Mammary epithelial cell (primary cell): ENCODE measurements at places on chromosomes 1 and 21. TPM values are rescaled to one million over a fixed set of nuclear protein-coding genes. Genes with fewer than 3 reads are reported as not detected.

Gene FLG
- 0.24 and 0.38 TPM in 2 replicates for total RNA-seq

Gene CASQ1
- not detected in 2 replicates for total RNA-seq

Gene CSMD2
- total RNA-seq = under 0.01 TPM

Gene LCK
- total RNA-seq = 0.42 TPM in 1 of 2 replicates, not detected in the other

Gene GBP7
- total RNA-seq = not detected in 2 replicates

Gene DMBX1
- not detected in 2 replicates for total RNA-seq

Gene DYNLT5
- not detected in 2 replicates for total RNA-seq

Gene AMPD1
- not detected for total RNA-seq

Gene LRRC41
- 76.7 and 82.5 TPM in 2 replicates for total RNA-seq

Gene FYB2
- total RNA-seq = not detected in 2 replicates

- DNase-seq = no peak
Observed at GRCh38 chr1:203682473-203683383, 56.1 kb downstream of the ATP2B4 start.

- peak; percentile 54 for DNase-seq
Observed at GRCh38 chr1:172287208-172287607, 133.3 kb upstream of the C1orf105 start.

GRCh38 chr1:160144921-160145320, 6.5 kb upstream of the ATP1A4 start:
- DNase-seq = no peak

DNA sequence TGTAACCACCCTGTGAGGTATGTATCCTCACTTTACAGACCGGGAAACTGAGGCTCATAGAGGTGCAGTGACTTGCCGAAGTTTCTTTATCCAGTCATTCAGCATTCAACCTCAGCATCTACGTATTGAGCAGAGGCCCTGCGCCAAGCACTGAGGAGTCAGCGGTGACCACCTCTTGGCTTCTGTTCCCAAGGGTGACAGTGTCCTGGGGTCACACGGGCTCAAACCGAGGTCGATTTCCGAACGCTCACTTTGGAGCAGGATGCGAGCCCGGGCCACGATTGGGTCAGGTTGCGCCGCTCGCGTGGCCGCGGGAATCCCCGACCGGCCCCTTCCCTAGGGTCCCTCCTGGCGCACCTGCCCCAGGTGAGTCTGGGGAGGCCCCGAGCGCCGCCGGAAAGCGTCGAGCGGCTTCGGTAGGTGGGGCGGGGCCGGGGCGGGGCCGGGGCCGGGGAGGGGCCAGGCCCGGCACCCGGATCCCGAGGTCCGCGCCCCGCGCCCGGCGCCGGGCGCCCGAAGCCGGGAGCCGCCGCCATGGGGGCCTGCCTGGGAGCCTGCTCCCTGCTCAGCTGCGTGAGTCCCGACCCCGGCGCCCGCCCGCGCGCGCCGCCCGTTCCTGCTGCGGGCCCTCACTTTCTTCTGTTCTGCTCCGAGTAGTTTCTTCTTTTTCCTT, at the start of gene SERINC2:
Gene SERINC2 (plus strand): TSS at position 482 of the 673 bp plus-strand sequence. CDS start 53 bp downstream, at position 535.
- peak; percentile 61 for DNase-seq

- DNase-seq = no peak
Observed at GRCh38 chr1:235205687-235206086, 44.6 kb upstream of the RBM34 start.

DNA sequence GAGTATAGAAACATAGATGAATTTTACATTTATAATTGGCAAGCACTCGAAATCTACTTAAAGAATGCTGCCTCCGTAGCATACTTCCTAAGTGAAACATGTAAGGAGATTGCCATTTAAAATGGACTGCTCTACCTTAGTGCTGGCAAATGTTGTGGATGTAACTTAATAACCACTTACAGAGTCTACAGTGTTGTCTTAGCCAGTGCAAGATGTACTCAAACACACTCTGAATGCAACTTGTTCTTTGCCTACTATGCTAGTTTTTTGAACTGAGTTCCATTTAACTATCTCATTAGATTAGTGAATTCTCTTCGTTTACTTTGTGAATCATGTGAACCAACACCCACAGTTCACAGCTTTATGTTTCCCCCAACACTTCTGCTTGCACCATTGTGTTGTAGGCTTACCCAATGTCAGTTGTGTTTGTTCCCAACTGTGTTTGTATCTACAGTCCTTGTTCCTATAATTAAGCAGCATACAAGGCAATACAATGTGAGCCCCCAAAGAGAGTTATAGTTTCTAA, 345.5 kb upstream of the LYPLAL1 start:
- no peak for DNase-seq

DNA sequence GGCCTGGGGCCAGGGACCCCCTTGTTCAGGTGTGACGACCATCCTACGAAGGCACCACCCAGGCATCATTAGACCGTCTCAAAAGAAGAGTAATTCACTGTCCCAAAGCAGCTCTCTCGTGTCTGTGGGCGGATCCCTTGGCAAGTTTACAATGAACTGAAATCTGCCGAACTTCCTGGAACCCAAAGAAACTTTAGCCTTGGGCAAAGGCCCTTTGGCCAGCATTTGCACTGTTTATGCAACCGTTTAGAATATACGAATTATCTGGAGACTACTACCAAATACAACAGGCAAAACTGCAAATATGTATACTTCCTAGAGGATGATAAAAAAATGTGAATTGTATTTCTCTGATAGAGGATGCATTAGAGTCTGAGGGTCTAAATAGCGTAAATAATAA, 1.4 kb upstream of the SOD1 start:
- DNase-seq = no peak

- peak; percentile 19 for DNase-seq
Observed at GRCh38 chr1:41842993-41843755, 75.5 kb downstream of the HIVEP3 start.

DNA sequence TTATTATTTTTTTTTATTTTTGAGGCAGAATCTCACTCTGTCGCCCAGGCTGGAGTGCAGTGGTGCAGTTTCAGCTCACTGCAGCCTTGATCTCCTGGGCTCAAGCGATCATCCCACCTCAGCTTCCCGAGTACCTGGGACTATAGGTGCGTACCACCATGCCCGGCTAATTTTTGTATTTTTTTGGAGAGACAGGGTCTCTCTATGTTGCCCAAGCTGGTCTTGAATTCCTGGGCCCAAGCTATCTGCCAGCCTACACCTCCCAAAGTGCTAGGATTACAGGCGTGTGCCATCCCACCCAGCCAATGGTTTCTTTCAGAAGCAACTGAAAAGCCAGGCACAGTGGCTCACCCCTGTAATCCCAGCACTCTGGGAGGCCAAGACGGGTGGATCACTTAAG, 2.3 kb downstream of the KRTCAP2 start:
- DNase-seq = no peak

DNA sequence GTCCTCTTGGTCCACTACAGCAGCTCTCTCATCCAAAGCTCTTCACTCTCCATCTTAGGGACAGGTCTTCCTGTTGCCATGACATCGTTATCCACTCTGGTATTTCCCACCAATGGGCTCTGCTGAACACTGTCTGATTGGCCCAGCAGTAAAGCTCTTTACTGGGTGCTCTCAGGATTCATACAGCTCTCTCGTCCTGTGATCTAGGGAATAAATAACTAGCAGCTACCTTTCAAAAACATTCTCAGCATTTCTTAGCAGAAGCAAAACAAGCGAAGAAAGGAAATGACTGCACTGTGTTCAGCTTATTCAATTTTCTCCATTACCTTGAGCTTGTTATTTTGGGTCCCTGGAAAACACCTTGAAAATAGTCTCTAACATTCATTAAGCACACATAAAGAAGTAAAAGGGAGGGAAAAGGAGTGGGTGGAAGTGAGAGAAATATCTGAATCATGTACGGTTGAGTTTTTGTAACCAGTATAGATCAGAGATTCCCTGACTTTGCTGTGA, 163.4 kb upstream of the SGIP1 start:
- DNase-seq = no peak

DNA sequence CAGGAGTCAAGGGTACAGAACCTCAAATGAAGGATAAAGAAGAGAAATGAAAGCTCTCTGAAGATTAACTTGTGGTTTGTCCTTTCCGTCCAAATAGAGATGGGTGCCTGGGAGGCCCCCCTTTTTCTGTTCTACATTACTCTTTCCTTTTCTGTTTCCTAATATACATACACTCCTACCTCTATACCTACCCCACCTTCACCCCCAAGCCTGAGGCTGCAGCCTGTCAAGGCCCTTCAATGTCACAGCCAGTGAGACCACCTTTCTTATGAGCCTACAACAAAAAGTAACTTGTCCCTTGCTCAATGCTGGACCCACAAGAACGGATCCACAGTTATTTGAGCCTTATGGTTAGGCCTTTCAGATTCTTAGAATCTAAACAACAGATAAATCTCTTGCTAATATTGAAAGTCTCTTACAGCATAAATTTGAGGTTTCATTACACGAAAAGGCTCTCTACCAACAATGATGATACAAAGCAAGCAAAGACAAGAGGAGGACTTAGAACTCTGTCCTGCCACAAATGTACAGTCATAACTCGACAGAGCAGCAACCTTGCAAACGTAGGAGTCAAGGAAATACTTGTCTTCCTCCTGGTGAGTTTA, 4.1 kb upstream of the TRAF3IP3 start:
- DNase-seq = no peak

DNA sequence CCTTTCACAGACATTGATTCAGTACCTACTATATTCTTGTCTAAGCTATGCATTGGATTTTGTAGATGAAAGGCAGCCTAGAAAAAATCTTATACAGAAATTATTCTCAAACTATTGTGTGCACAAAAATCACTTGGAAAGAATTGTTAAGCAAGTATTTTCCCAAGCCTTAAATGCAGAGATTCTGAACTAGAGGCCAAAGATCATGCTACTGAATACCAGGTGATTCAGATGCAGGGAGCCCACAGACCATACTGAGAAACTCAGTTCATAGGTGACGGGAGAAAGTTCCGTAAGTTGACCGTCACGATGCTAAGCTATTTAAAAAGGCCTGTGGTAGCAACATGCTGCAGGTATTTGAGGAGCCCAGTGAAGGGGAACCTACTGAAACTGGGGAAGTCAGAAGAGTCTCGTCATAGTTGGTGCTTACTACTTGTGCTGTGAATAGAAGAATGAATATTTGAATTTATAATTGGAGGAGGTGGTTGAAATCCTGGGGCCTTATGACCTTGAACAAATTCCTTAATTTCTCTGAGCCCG, 150.8 kb downstream of the NFIA start:
- no peak for DNase-seq

DNA sequence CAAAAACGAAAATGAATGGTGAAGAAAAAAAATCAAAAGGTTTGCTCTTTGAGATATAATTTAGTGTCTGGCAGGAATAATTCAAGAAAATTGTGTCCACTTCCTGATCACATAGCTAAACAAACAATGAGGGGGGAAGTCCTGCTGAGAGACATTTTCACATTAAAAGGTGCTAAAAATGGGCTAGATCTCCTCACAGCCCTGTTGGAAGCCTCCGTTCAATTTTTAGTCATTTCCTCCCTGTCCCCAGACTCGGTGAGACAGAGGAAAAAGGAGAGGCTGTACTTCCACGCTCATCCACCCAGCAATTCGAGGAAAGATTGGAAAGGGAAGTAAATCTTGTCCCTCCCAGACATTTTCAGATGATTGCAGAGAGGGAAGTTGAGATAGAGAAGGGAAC, 103.7 kb downstream of the BARHL2 start:
- no peak for DNase-seq

- no peak for DNase-seq
Observed at GRCh38 chr1:51071291-51072042, 30.6 kb upstream of the C1orf185 start.
